Caudate nucleus (tissue), 63 donors: ENCODE measurements at places on chromosomes 1 and 21.

DNA sequence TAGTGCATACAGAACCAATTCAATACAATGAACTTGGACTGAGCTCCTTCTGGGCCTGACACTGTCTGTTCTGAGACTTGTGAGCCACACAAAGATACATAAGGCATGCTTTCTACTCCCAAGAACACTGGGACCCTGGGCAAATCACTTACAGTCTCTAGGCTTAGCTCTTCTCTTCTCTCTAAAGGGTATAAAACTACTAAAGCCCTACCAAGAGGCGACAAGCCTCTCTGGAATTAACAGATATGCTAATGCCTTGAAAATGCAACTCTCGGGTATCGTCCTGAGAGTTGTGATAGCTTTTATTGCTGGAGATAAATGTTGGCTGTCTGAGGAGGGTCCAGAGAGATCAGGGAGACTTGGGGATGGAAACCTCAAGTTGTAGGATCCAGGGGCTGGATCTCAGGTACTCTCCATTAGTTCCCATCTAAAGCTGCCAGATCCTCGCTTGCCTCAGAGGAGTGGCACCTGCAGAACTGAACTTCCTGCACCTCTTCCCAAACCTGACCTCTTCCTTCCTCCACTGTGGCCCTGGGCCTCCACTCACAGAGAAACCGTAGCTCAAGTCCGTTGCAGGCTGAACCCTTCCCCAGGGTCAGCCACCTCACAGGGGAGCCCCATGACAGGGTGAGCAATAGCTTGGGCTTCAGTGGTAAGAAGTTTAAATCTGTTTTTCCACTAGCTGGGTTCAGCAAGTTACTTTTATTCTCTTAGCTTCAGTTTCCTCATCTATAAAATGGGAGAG is 11.5 kb upstream of the CFAP45 start:
- no peak for DNase-seq

DNA sequence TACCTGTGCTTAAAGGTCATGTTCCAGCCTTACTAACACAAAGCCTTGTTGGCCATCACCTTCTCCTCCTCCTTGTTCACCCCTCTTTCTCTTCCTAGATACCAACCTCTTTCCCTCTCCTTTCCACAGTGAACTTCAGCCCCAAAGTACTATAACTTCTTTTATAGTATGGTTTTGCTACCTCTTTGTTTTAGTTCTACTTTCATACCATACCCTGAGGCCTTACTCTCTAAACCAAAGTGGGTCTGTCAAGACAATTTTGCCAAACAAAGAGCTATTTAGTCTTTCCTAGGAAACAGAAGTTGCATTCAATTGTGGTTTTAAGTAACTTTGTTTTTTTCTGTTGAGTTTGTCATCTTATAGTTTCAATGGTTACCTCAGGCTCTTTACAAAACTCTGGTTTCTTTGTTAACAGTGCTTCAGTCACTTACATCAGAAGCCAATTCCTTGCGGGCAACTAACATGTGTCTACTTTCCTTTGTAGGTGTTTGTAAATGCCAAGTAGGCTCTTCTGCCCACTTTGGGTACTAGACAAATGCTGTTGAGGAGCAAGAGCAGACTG is 623.9 kb upstream of the PKN2 start:
- no peak for DNase-seq

DNA sequence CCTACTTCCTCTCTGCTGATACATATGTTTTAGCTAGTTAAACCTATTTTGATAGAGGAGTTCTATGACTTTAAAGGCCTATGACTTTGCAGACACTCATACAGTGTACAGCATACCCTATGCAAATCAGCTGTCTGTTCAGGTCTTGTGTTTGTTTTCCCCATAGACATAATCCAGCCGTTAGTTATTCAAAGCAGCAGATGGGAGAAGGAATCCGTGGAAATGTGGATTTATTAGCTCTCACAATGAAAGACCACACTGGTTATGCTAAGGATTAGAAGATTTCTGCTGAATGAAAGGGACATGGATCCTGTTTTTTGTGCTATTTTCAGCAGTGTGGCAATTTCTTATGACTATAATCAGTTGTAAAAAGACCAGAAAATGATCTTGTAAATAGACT is 59.8 kb downstream of the MAST2 start:
- DNase-seq, result no peak

DNA sequence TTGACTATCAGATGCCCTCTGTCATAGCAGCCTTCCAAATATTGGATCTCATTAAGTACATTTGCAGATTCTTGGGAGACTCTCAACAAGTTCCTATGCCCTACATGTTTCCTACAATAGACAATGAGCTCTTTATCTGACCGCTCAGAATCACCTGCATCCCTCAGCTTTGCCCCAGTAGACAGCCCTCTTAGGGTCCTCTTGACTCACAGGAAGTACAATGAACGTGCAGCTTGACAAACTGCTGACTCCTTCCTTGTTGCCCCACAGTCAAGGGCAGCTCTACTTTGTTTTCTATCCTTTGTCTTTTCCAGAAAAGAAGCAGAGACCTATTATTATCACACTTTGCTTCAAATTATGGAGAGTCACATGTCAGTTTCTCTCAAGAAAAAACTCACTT is 27.6 kb downstream of the SLC44A5 start:
- DNase-seq, result no peak

- DNase-seq, result no peak
Observed at GRCh38 chr1:38777464-38777957, 82.1 kb downstream of the RRAGC start.

DNA sequence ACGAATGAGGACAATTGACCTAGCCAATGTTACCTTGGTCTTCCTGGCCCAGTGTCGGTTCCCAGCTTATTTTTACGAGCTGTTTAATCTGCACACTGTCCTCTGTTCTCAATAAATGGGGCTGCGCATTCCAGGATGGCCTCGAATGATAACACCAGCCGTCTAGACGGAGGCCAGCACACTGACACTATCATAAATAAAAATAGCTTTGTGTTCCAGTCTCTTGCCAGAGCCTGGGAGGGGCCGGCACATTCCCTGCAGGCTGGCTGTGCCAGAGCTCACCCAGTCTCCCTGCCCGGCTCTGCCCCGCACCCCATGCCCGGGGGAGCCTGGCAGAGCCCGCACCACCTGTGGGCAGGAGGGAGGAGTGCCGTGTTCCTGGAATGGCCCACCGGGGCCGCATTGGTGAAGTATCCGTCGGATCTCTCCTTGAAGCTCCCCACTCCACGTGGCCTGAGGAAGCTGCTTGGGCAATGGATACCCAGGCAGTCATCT is 92.1 kb downstream of the SPSB1 start:
- peak; percentile 39 for DNase-seq

- DNase-seq, result no peak
Observed at GRCh38 chr1:56303805-56304204, 275.6 kb downstream of the PLPP3 start.

GRCh38 chr1:15431571-15431948 is 6.7 kb upstream of the CTRC start:
- DNase-seq, result no peak

DNA sequence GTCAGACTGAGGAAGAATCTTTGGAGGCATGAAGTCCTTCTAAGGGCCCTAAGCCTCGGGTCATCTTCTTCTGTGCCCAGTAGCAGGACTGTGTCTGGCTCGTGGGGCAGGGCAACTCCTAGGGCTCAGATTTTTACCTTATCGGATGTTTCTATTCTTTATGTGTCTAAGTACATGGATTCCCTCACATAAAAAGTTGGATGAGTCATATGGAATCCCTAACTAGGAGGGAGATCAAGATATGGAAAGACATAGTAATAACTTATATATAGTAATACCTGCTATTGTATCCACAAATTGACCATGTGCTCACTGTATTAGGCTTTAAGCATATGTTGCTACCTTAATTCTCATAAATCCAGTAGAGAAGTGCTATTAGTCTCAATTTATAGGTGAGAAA is 364.5 kb upstream of the CAMK1G start:
- no peak for DNase-seq

DNA sequence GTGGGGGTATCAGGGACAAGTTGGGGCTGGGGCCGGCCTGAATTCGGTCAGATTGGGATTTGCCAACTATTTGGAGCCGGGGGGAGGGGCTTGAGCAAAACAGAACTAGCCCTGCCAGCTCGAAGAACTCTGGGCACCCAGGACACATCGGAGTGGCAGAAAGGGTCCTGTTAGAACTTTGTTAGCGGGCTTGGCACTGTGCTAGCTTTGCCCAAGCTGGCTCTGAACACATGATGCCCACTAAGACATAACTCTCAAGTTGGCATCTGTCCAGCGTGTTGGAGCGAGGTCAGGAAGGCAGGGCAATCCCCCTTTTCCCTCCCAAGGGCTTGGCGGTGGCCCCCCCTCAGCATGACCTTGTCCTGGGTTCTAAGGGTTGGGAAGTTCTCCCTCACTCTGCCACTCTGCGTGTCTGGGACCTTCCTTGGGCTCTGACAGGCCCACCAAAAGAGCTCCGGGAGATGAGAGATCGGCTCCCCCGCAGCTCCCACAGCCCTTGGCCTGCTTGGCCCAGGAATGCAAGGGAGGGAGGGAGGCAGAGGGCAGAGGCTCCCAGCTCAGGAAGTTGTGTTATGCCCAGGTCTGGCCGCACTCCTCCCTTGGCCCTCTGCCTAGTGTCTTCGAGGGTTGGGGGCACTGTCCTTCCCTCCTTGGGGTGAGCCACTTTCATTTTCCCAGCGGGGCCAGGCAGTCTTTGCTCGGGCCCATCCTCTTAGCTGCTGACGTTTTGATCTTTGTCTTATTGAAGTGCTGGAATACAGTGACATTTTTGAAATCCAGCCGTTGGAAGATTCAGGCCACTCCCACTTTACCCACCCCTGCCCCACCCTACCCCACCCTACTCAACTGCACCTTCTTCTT is 1.2 kb downstream of the LMNA start:
- peak; percentile 53 for DNase-seq

DNA sequence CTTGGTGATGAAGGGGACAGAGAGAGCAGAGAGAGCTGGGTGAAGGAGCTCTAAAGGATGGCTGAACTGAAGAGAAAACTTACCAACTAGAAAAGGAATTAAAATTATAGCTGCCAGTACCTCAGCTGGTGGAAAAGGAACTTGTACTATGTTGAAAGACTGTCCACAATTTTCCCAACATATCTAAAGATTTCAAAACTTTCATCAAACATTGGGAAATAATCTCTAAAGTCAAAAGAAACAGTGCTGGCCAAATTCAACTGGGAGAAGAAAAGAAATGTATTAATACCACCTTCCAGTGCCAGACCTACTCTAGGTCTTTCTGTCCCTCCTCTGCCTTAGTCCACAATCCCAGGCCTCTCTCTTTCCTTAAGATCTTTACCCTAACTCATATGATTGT is 6.1 kb downstream of the SMG5 start:
- DNase-seq, result no peak

- DNase-seq, result no peak
Observed at GRCh38 chr1:73947009-73947408, 251.0 kb downstream of the LRRIQ3 start.

DNA sequence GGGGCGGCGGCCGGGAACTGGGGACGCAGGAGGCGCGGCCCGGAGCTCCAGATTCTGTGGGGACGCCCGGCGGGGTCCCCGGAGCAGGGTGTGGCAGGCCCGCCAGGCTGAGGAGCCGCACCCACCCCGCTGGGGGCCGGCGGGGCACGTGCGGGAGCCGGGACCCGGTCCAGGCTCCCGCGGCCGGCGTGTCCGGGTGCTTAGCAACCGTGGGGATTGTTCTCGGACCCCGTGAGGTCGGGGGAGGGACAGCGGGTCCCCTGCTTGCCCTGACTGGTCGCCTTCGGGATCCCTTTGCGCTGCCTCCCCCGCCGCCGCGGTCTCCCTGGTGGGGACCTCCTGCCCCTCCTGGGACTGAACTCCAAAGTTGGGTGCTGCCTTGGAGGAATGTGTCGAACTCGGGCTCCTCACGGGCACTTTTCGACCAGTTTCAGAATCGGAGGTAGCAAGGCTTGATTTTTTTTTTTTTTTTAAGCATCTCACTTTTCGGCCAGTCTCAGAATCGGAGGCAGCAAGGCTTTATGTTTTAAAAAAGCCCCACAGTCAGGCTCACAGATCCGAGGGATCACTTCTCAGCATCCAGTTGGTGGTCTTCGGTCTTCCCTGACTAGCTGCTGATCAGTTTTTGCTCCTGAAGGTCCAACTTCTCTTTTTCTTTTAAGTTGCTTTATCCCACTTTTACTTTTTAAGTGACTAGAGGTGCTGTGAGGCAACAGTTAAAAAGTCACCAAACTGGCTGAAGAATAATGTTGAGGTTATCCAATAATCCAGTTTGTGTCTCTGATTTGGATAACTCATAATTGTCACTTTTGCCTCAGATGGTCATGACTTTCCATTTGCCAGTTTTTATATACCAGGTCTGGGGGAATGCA is 648 bp downstream of the FAM76A start:
- DNase-seq, result peak; percentile 13

GRCh38 chr1:17594690-17595601 is 55.4 kb downstream of the ARHGEF10L start:
- no peak for DNase-seq

DNA sequence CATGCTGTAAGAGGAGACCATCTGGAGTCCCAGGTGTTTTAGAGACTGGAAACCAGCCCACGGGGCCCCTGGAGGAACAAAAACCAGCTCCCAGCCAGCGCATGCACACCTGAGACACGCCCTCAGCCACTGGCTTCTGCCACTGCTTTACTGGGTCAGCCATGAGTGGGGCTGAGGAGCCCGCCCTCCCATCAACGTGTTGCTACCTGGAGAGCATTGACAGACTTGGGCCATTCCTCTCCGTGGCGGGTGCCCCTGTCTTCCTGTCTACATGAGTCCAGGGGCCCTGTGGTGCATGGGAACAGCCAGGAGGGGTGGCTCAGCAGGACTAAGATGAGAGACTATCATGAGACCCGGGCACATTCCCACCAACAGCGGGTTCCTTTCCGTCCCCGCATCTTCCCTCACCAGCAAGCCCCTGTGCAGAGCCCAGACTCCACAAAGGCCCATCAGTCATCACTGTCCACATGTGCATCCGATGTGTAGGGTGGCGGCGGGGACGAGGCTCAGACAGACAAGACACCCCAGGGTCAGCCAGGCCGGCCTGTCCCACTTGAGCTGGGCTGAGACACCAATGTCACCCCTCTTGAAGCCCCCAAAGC is 45.4 kb upstream of the POFUT2 start:
- no peak for DNase-seq

DNA sequence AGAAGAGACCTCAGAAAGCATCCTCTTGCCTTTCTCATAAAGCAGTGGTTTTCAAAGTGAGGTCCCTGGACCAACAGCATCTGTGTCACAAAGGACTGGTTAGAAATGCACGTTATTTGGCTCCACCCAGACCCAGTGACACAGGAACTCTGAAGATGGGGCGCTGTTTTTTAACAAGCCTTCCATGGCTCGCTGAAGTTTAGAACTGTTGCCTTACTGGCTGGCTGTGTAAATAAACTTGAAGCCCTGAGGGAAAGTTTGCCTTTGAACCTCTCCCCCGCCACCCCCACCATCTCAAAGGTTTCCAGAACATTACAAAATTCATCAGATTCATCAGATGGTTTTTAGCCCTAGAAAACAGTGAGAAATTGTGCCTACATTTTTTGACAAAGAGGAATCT is 21.8 kb upstream of the IKBKE start:
- DNase-seq, result no peak

DNA sequence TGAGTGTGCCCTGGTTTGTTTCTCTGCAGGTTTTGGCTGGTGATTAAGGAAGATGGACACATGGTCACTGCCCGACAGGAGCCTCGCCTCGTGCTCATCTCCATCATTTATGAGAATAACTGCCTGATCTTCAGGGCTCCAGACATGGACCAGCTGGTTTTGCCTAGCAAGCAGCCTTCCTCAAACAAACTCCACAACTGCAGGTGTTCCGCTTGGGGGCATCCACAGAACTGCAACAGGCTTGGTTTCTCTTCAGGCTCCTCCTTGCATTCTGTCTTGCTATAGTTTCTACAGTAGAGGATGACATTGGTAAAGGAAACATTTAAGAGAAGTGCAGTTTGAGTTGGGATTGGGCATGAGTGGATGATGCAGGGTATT is 6.8 kb downstream of the MTARC2 start:
- no peak for DNase-seq

- DNase-seq, result no peak
Observed at GRCh38 chr1:18954270-18955071, 2.0 kb downstream of the IFFO2 start.
